Suppressor macrophage (primary cell): ENCODE measurements at places on chromosomes 13 and 19.

DNA sequence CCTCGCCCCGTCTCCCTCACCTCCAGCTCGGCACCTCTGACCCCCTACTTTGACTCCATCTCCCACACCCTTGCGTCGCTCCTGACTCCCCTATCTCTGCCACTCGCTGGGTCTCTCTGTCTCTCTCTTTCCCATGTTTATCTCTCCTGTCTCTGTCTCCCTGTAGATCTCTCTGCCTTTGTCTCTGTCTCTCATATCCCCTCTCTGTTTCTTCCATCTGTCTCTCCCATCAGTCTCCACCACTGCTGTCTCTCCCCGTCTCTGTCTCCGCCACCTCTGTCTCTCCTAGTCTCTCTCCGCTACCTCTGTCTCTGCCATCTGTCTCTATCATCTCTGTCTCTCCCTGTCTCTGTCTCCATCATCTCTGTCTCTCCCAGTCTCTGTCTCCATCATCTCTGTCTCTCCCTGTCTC lies 12.4 kb upstream of the BBC3 start:
- no peak for DNase-seq

DNA sequence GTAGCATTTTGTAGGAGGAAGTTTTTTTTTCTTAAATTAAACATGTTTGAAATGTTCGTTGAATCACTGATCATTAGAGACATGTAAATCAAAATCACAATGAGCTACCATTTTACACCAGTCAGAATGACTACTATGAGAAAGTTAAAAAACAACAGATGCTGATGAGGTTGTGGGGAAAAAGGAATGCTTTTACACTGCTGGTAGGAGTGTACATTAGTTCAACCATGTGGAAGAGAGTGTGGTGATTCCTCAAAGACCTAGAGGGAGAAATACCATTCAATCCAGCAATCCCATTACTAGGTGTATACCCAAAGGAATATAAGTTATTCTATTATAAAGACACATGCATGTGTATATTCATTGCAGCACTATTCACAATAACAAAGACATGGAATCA lies 122.0 kb upstream of the ARGLU1 start:
- DNase-seq: no peak

DNA sequence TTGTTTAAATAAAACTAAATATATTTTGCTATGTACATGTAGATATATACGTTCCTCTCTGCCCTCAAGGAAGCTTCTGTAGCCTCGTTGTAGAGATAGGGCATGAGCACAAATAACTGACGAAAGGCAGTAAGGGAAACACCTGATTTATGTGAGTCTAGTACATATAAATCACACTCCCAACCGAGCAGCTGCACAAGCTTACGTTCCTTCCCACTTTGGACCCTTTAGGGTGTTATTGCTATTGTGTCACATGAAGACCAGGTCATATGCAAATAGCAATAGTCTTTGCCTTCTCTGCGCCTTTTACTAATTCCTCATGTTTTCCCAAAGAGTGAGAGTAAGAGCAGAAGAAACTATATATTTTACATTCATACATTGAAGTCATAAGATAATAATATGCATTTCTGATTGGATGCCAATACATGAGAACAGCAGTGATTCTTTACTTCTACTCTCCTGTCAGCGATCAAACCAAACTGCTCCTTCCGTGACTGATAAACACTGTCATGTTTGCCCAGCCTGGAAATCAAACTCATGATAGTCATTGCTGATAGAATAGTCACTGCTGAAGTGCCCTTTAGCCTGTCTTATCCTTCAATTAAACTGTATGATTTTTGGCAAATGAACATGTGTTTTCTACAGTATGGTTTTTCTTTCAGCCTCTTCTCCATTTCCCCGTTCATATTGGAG lies 127.2 kb upstream of the MAB21L1 start:
- no peak for DNase-seq

DNA sequence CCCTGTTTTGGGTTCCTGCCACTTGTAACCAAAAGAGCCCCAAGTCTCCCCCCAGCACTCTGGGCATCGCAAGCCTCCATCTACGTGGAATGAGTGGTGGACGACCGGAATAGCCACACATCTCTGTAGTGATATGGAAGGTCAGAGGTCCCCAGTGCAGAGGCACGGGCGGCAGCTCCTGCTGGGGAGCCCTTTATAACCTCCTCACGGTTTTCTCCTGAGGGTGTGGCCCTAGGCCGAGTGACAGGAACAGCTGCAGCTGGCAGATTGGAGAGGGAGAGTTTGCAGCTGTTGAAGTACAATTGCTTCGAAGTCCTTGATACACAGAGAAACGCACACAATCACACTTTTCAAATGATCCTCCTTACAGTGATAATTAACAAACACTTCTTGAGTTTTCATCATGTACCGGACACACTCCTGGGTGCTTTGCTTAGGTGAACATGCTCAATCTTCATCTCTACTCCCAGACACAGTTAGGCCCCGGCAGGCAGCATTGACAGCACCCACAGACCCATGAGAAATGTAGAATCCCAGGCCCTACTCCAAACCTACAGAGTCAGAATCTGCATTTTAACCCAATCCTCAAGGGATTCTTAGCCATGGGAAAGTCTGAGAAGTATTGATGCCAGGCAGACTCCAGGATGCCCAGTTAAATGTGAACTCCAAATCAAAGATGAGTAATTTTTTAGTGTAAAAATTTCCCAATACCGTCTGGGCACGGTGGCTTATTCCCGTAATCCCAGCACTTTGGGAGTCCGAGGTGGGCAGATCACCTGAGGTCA lies 4.9 kb upstream of the ZNF787 start:
- no peak for DNase-seq

- no peak for DNase-seq
Measured at GRCh38 chr13:42985312-42986175, 6.5 kb downstream of the EPSTI1 start.
